ENCODE measurements at places on chromosomes 7 and 10.

DNA sequence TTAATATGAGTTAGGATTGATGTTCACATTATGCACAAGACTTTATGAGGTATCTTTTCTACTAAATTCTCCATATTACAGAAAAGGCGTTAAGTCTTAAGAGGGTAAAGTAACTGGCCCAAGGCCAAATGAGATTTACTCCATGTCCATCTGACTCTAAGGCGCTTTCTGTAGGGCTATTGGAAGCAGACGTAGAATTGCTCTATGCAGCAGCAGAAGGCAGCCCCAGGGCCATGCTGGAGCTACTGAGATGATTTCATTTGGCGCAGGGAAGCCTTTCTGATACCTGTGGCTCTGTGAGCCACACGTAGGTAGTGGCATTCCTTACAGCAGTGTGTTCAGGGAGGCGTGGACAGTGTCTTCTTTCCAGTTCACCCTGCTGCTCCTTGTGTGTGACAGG, 133.1 kb downstream of the SH2D4B start:
- no peak for DNase-seq

GRCh38 chr7:33459340-33459751, 330.0 kb downstream of the BBS9 start:
- DNase-seq = no peak

GRCh38 chr7:128871050-128871449, 8.4 kb downstream of the ATP6V1F start:
- no peak for DNase-seq

DNA sequence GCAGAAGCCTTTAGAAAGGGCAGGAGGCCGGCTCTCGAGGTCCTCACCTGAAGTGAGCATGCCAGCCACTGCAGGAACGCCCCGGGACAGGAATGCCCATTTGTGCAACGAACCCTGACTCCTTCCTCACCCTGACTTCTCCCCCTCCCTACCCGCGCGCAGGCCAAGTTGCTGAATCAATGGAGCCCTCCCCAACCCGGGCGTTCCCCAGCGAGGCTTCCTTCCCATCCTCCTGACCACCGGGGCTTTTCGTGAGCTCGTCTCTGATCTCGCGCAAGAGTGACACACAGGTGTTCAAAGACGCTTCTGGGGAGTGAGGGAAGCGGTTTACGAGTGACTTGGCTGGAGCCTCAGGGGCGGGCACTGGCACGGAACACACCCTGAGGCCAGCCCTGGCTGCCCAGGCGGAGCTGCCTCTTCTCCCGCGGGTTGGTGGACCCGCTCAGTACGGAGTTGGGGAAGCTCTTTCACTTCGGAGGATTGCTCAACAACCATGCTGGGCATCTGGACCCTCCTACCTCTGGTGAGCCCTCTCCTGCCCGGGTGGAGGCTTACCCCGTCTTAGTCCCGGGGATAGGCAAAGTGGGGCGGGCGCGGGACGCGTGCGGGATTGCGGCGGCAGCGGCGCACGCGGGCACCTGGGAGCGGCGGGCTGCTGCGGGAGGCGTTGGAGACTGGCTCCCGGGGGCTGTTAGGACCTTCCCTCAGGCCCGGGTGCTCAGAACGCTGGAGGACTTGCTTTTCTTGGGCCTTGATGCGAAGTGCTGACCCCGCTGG, at the start of gene FAS:
TSS of gene FAS (plus strand) at position 415 of the 777 bp plus-strand sequence. CDS start at position 494, 79 bp downstream.
- peak; percentile 63 for DNase-seq

- DNase-seq = no peak
Measured at GRCh38 chr10:33334805-33335550, 511 bp upstream of the NRP1 start.

GRCh38 chr10:24513155-24513554, 210.5 kb downstream of the ARHGAP21 start:
- DNase-seq = no peak

GRCh38 chr7:55723621-55723941, 139.0 kb downstream of the SEPTIN14 start:
- DNase-seq = no peak

DNA sequence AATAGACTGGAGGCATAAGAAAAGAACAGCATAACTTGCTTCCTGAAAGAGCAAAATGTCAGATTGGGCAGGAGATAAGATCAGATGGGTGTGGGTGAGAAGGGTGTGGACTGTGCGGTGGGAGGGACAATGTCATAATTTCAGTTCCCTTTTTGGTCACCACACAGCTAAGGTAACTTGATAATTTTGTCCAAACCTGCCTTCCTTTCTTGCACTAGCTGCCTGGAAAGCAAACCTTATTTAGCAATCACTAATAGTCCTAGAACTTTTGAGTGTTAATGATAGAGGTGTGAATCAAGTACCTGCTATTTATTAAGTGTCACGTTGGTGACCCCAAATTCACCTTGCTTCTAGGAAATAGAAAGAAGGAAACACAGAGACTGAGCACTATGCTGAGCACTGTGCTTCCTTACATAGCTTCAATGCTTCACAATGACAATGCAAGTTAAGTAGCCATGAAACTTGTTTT, 72.4 kb upstream of the SP4 start:
- DNase-seq = peak; percentile 29

GRCh38 chr10:34305189-34305588, 509.9 kb downstream of the PARD3 start:
- DNase-seq = no peak

- no peak for DNase-seq
Measured at GRCh38 chr7:152574892-152575548, 100.9 kb downstream of the XRCC2 start.

DNA sequence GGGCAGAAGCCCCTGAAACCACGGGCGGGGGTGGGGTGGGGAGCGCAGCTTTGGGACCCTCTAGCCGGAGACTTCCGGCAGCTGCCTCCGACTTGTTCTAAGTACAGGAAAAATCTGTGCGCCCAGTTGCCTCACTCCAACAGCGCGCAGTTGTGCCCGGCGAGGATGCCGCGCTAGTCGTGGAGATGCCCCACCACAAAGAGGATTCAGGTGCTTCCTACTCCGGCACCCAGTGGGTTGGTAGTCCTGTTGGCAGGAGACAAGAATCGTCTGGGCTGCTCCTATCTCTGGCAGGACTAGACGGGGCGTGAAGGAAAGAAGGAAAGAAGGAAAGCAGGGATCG, 465 bp upstream of the NPY start:
- no peak for DNase-seq

- DNase-seq = no peak
Measured at GRCh38 chr10:62755662-62756653, 48.6 kb upstream of the ADO start.

Data from activated CD4-positive, alpha-beta T cell treated with anti-CD3 and anti-CD28 coated beads for 24 hours (primary cell).